Activated naive CD8-positive, alpha-beta T cell treated with anti-CD3 and anti-CD28 coated beads, Interleukin-2, amount 10 ng/mL, durations not matched to agents 7 days and 5 days (primary cell): ENCODE measurements at places on chromosomes 5 and 9. TPM values are rescaled to one million over a fixed set of nuclear protein-coding genes. Genes with fewer than 3 reads are reported as not detected.
A peak's percentile ranks its signal among the peaks of the same experiment; 100 is the strongest.

MZB1 gene
- 21.8 TPM for total RNA-seq

SLF1 gene
- 16.8 TPM for total RNA-seq

RGS7BP gene
- not detected for total RNA-seq

ACOT12 gene
- not detected for total RNA-seq

AGXT2 gene
- total RNA-seq = not detected

DNA sequence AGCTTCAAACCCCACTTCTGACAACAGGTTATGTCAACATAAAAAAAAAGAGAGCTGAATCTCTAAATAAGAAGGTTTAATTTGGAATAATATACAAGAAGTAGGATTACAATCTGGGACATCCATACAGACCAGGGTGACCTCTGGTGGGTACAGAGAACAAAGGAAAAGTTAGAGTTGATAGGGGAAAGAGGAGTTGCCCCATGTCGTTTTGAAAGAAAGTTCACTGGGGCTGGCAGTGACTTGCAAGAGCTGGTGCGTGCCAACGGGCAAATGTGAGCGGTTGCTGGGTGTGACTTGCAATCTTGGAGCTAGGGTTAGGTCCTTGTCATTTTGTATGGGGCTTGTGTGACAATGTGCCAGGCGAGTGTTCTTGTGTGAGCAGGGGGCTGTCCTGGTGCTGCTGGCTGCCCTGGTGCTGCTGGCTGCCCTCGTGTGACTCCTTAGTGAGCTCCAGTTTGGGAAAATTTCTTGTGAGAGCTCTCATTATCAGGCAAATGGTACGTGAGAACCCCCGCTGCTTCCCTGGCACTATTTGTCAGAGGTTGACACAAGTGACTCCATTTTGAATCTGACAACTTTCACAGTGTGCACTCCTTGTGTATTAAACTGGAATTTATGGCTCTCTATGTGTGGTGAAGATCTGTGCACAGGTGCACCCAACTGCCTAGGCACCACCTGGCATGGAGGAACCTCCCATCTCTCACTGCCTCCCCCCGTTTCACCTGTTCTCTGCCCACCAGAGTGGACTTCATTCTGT, 69.8 kb downstream of the UBE2QL1 start:
- H3K4me3 ChIP-seq = no peak overlapping the region
- no peak overlapping the region for H3K27ac ChIP-seq
- H3K4me1 ChIP-seq = no peaks in the 10 kb centered on the region
- DNase-seq = no peak
- H3K27me3 ChIP-seq = peaks cover 5% of the 10 kb centered on the region
- no peaks in the 10 kb centered on the region for H3K36me3 ChIP-seq

ATP10B gene
- not detected for total RNA-seq

FAM120AOS gene
- 41.6 TPM for total RNA-seq

DNA sequence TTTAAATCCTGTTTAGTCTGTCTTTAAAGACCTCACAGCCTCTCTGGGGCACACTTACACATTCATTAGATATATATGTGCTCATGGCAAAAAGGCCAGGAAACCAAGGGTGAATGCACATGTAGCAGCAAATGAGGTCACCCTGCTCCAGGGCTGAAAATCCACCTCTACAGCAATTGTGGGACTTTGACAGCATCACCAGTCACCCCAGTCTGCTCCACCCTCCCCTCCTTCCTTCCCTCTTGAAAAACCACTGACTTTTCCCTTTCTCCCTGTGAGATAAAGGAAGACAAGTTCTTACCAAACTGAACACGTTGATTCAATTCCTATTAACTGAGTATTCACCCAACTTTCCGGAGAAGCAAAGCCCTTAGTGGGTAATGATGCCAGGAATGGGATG, 15.2 kb upstream of the SH3RF2 start:
- no peak for DNase-seq
- no peaks in the 10 kb centered on the region for H3K4me1 ChIP-seq
- H3K27ac ChIP-seq = no peak overlapping the region
- H3K4me3 ChIP-seq = no peak overlapping the region

ENTPD8 gene
- total RNA-seq = not detected

DNA sequence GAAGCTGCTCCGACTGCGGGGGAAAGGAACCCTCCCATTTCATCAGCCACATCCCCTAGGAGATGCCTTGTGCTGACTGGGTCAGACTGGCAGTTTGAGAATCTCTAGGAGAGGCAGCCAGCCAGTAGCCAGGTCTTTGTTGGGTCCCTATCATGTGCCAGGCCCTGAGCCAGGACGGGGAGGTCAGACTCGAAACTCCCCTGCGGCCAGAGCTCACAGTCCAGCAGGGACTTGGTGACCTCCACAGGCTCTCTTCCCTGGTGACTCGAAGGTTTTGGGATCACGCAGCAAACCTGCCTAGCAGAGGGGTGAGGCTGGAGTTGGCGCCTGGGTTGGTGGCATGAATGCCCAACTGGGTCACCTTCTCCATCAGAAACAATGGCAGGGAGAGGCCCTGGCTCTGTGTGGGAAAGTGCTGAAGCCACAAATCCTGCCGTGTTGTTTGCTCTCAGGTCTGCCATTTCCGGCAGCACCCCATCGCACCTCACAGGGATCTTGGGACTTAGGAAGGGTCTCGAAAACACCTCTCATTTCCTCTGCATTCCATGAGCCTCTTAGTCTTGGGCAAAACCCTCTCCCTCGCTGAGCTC, 14.4 kb upstream of the ORM1 start:
- H3K27me3 ChIP-seq = peaks cover 2% of the 10 kb centered on the region
- peak; percentile 8 for DNase-seq
- no peaks in the 10 kb centered on the region for H3K36me3 ChIP-seq
- H3K4me3 ChIP-seq = no peak overlapping the region
- peaks cover 2% of the 10 kb centered on the region for H3K4me1 ChIP-seq

PSAT1 gene
- 78.9 TPM for total RNA-seq

DNA sequence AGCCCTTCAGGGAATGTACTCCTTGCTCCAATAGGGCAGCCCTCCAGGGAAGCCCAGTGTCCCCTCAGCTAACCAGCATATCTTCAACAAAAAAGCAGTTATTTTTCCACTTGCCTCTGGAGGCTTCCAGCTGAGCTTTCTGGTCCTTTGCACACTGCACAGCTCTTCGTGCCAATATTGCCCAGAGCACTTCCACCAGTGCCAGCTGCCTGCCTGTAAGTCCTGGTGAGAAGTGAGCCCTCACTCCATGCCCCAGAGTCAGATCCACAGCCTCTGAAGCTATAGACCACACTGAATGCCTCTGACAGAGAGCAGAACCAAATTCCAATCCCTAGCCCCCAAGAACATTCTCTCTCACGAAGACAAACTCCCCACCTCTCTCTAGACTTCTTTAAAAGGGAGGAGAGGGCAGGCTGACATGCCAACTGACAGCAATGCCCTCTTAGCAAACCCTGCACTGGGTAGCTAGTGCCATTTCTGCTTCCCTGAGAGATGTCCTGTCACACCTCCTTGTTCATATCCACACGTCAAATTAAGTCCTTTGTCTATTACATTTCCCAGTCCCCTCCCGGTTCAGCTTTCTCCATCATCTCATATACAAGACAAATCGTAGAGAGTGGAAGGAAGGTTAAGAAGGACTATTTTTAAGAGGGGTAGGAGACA, 12.7 kb upstream of the HEXB start:
- H3K4me1 ChIP-seq = no peaks in the 10 kb centered on the region
- H3K27ac ChIP-seq = no peak overlapping the region
- no peak overlapping the region for H3K4me3 ChIP-seq

MARCHF11 gene
- total RNA-seq = not detected

SLC36A2 gene
- not detected for total RNA-seq

GRCh38 chr9:107847978-107848964, 358.7 kb upstream of the KLF4 start:
- H3K27me3 ChIP-seq = no peaks in the 10 kb centered on the region
- no peaks in the 10 kb centered on the region for H3K36me3 ChIP-seq
- no peak overlapping the region for H3K4me3 ChIP-seq
- DNase-seq = no peak

- no peak for DNase-seq
- no peaks in the 10 kb centered on the region for H3K27me3 ChIP-seq
- H3K36me3 ChIP-seq = peaks cover 26% of the 10 kb centered on the region
- H3K4me3 ChIP-seq = no peak overlapping the region
- H3K27ac ChIP-seq = no peak overlapping the region
- H3K4me1 ChIP-seq = peaks cover 18% of the 10 kb centered on the region
These were observed 6.3 kb downstream of the CEP72 start for GRCh38 chr5:618450-618849.

PHF2 gene
- 29.5 TPM for total RNA-seq

GRCh38 chr5:161944974-161945373, 97.1 kb downstream of the GABRA1 start:
- no peak overlapping the region for H3K4me3 ChIP-seq
- no peaks in the 10 kb centered on the region for H3K27me3 ChIP-seq
- H3K36me3 ChIP-seq = no peaks in the 10 kb centered on the region

SLC46A2 gene
- total RNA-seq = not detected

GRCh38 chr5:57903458-57903857, 420.8 kb upstream of the ACTBL2 start:
- no peak overlapping the region for H3K27ac ChIP-seq
- no peaks in the 10 kb centered on the region for H3K27me3 ChIP-seq
- H3K4me3 ChIP-seq = no peak overlapping the region
- H3K36me3 ChIP-seq = no peaks in the 10 kb centered on the region

ISL1 gene
- total RNA-seq = not detected

- no peak overlapping the region for H3K27ac ChIP-seq
- H3K27me3 ChIP-seq = peaks cover 36% of the 10 kb centered on the region
- no peak for DNase-seq
These were observed 32.6 kb downstream of the NKX2-5 start for GRCh38 chr5:173202266-173202875.

SIMC1 gene
- total RNA-seq = 33.2 TPM

DNA sequence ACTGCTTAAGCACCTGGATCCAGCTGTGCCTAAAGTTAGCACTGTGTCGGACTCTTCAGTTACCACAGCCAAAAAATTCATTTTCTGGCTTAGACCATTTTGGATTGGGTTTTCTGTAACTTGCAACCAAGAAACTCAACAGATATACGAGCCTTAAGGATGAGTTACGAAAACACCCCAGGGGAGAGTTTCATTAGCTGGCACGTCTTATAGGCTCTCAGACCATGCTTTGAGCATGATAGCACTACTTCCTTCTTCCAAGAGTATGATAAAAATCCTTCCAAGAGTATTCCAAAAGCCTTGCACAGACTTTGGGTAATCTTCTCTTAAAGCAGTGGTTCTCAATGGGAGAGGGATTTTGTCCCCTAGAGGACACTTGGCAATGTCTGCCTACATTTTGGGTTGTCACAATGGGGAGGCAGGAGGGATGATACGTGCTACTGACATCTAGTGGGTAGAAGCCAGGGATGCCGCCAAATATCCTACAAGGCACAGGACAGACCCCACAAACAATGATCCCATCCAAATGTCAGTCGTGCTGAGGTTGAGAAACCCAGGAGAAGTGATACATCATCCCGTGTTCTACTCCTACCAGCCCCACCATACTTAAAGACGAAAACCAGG, 64.8 kb downstream of the SMIM23 start:
- no peaks in the 10 kb centered on the region for H3K36me3 ChIP-seq
- H3K4me1 ChIP-seq = no peaks in the 10 kb centered on the region
- no peak for DNase-seq
- no peaks in the 10 kb centered on the region for H3K27me3 ChIP-seq
- H3K27ac ChIP-seq = no peak overlapping the region

DNA sequence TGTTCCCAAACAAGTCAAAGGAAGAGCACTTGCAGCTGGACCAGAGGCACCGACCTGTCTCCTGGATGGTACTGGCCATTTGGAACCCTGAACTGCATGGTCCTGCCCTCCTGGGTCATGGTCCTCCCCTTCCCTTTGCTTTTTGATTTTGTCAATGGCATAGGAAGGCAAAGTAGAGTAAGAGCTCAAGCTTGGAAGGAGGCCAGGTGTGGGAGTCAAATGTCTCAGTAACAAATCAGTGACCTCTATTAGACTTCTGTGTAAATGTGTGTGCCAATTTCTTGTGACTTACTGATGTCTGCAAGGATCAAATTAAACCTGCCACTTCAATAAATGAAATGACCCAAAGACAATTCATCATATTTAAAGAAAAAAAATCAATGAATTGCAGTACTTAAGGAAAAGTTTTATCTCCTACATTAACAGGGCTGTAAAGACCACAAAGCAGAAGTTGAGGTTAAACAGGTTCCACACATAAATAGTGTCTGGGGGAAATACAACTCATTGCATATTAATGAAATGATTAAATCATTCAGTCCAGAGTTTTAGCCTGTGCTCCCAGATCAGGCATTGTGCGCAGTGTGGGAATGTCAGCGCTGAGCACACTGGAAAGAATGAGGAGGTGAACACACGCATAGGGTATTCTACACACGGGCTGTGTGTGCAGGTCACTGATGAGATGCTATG, 32.7 kb downstream of the OSMR start:
- H3K27ac ChIP-seq = no peak overlapping the region
- H3K27me3 ChIP-seq = peaks cover 21% of the 10 kb centered on the region
- no peak for DNase-seq
- no peaks in the 10 kb centered on the region for H3K4me1 ChIP-seq
- H3K36me3 ChIP-seq = no peaks in the 10 kb centered on the region

DNA sequence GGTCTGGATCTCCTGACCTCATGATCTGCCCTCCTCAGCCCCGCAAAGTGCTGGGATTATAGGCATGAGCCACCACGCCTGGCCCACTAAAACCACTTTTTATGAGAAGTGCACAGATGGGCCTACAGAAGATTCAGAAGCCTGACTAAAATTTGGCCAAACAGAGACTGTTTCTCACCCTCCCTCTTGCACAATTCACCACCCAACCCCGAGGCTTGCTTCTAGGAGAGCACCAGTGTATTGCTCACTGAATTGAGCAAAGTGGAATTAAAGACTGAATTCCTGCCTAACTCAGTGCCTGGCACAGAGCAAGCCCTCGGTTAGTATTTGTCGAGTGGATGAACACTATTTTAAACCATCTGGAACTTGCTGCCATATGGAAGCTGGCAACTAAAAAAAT, 3.4 kb upstream of the DCTN4 start:
- peaks cover 28% of the 10 kb centered on the region for H3K4me1 ChIP-seq
- no peak for DNase-seq
- H3K4me3 ChIP-seq = no peak overlapping the region
- no peak overlapping the region for H3K27ac ChIP-seq

RMI1 gene
- total RNA-seq = 19.0 TPM

ABCA1 gene
- 2.0 TPM for total RNA-seq

DNA sequence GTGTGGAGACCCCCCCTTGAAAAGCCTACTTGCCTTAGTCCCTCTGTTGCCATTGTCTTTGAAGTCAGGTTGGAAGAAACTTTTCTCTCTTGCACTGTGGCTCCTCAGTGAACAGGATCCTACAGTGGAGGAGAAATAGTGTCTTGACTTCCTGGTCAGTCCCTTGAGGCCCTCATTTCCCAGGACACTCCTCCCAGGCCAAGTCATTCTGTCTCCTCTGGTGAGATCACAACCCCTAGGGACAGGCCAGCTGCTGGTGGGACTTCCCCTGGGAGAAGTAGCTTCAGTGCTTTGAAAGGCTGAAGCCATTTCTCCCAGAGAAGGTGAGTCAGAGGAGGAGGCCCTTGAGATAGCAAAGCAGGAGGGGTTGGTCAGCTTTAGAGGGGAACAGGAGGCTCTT, 10.1 kb upstream of the GRIA1 start:
- H3K36me3 ChIP-seq = no peaks in the 10 kb centered on the region
- H3K4me3 ChIP-seq = no peak overlapping the region
- H3K4me1 ChIP-seq = no peaks in the 10 kb centered on the region

- H3K27me3 ChIP-seq = peaks cover 72% of the 10 kb centered on the region
- no peak within 1 kb of the TSS for H3K27ac ChIP-seq
- peaks cover 3% of the 10 kb centered on the region for H3K36me3 ChIP-seq
These were observed at the start of gene ZNF462 for GRCh38 chr9:106862821-106863720. Gene ZNF462, plus strand, starts transcription at chr9:106863166. Its CDS starts 60,218 bp downstream, at chr9:106923384.
